Activated CD8-positive, alpha-beta memory T cell treated with anti-CD3 and anti-CD28 coated beads for 4 hours (primary cell): ENCODE measurements at places on chromosomes 11 and 22.

DNA sequence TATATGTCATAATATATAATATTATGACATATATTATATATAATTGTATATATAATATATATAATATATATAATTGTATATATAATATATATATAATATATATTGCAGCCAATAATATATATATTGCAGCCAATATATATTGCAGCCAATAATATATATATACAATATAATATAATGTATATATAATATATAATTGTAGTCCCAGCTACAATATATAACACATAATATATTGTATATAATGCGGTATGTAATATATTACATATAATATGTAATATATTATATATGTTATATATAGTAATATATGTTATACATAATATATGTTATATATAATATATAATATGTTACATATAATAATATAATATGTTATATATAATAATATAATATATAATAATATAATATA is 5.8 kb upstream of the CELF1 start:
- no peak for DNase-seq

- DNase-seq, result no peak
Measured at GRCh38 chr22:22458896-22459588, 49.5 kb downstream of the ZNF280B start.

- no peak for DNase-seq
Measured at GRCh38 chr22:29328055-29328454, 12.6 kb upstream of the RASL10A start.

DNA sequence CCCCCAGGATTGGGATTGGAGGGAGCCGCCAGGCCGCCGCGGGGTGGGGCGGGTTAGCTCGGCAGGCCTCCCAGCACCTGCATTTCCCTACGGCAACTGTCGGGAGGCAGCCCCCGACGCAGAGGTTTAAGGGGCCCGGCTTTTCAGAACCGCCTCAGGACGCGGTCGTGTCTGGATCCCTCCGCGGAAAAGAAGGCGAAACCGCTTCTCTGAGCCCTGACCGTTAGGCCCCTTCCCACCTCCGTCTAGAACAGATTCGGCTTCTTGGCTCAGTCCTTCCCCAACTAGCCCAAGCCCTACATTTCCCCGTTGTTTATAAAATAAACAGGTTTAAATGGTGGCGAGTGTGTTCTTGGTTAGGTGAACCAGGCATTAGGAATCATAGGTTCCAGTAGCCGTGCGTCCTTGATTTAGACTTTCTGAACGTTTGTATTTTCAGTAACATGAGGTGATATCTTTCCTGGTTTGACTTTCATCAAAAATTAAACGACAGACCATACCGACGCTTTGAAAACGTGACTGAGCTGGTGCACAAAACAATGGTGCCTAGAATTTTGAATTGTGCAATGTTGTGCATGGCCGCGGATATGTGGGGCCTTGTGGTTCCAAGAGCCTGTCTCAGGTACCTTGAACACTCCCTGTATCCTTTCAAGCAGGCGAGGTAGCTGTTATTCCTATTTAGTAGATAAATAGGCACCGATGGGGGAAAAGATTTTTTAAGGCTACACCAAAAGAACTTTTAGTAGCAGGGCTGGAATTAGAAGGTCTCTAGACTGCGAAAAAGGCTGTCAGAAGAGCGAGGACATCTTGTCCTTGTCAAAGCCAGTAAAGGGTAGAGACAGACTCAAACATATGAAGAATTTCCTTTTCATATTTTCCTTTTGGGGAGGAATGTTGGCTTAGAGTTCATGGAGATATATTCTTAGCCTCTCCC is 1.2 kb upstream of the HSPA8 start:
- DNase-seq, result no peak

DNA sequence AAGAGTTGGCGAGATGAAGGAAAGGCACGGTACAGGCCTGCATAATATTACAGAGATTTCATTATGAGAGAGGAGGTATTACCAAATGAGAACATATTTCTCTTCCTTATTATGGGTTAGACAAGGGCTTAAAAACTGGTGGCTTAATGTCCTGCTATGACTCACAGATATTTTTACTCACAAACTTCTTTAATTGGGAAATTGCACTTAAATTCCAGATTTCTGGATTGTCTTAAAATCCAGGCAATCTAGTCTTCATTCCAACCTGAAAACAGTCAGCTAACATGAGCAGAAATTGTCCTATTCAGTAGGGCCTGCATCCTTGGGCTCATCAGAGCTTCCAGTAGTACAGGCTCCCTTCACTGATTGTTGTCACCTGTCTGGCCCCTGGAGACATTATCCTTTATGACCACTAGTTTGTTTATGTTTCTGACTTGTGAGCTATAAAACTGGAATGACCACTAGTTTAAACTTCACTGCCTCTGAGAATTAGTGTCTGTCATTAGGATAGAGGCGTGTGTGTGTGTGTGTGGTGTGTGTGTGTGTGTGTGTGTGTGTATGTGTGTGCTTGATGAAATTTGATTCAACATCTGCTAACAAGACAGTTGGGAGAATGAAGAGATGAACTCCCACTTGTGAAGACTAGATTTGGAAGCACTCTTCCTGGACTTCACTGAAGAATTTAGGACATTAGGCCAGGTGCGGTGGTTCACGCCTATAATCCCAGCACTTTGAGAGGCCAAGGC is 25.1 kb downstream of the DBX1 start:
- DNase-seq, result no peak

DNA sequence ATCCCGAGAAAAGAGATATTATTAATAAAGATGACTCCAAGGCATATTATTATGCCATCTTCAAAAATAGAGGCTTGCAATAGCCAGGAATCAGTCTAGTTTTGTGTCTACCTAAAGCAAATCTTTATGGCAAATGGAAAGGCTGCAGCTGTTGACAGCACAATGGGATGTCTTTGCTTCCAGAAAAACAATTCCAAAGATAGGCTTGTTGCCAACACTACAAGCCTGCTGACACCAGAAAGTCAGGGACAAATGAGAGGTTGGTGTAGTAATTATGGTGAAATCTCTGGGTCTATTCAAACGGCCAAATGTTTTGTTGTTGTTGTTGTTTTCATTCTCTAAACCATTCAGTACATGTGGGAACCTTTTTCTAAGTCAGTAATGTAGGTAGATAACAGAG is 101.8 kb downstream of the LUZP2 start:
- no peak for DNase-seq

DNA sequence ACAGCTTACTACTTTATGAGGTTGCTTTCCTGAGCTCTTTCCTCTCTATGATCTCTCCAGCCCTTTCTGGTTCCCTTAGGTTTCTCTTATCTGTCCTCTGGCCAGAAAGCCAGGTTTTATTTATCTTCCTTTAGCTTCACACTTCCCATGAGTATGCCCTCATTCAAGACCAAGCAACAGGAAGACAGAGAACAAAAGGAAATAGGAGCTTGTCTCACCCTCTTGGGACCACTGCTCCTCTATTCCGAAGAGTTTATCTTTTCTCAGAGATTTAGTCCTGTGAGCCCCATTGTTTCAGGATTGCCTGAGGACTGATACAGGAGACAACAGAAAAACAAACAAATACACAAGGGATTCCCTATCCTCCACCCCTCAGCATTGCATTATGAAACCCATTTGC is 62.4 kb upstream of the CCDC179 start:
- DNase-seq, result no peak

- DNase-seq, result no peak
Measured at GRCh38 chr11:72326151-72326848, 82.3 kb upstream of the PHOX2A start.

- no peak for DNase-seq
Measured at GRCh38 chr11:27696961-27697360, 3.3 kb downstream of the BDNF start.

- no peak for DNase-seq
Measured at GRCh38 chr22:39130892-39131855, 21.3 kb downstream of the CBX7 start.

- DNase-seq, result no peak
Measured at GRCh38 chr11:88603091-88603867, 265.7 kb upstream of the CTSC start.

DNA sequence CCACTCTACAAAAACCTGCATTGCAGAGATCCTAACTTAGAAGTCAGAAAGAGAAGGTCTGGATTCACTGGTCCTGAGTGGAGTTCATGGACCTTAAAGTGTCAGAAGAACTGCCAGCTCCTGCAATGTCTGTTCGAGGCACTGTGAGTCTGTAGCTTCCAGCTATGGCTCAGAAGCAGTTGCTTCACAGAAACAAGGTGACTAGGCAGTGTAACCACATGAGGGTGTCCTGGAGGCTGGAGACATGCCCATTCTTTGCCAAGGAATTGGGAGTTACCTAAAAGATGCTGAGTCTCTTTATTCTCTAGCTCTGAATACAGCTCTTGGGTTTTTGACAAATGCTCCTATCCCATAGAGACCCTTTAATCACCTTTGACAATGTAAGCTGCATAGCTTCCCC is 130.5 kb downstream of the SPON1 start:
- DNase-seq, result no peak

GRCh38 chr11:36672815-36673450 is 74.9 kb upstream of the RAG2 start:
- no peak for DNase-seq
